ENCODE measurements at places on chromosomes 7 and 10. TPM values are rescaled to one million over a fixed set of nuclear protein-coding genes. Genes with fewer than 3 reads are reported as not detected.

The GPC2 gene
- total RNA-seq = 49.6 TPM

The ASB13 gene
- total RNA-seq = 12.7 TPM

The FOXI2 gene
- total RNA-seq = not detected

The OR2A7 gene
- total RNA-seq = 0.69 TPM

The OPN1SW gene
- not detected for total RNA-seq

The PGAM2 gene
- total RNA-seq = 16.4 TPM

The CCDC126 gene
- total RNA-seq = 47.7 TPM

The CCDC136 gene
- 57.2 TPM for total RNA-seq

The KIAA1549 gene
- total RNA-seq = 30.4 TPM

The HABP2 gene
- total RNA-seq = 0.23 TPM

The AHCYL2 gene
- 36.0 TPM for total RNA-seq

The APBB1IP gene
- 3.7 TPM for total RNA-seq

The PLAC9 gene
- total RNA-seq = 1.4 TPM

The ABCB4 gene
- 2.3 TPM for total RNA-seq

The ADAM12 gene
- 8.8 TPM for total RNA-seq

The AOAH gene
- 5.3 TPM for total RNA-seq

The PARD3 gene
- total RNA-seq = 76.4 TPM

The NUTM2A gene
- total RNA-seq = 2.3 TPM

The TMEM130 gene
- 22.6 TPM for total RNA-seq

The WDR86 gene
- 21.2 TPM for total RNA-seq

The WEE2 gene
- total RNA-seq = 0.23 TPM

The GCK gene
- total RNA-seq = 13.8 TPM

The RINT1 gene
- total RNA-seq = 20.5 TPM

The IFIT3 gene
- total RNA-seq = 8.5 TPM

The WDFY4 gene
- 1.6 TPM for total RNA-seq

The SH2D4B gene
- 0.23 TPM for total RNA-seq

The HOXA11 gene
- total RNA-seq = not detected

The SEMA3E gene
- total RNA-seq = 12.2 TPM

The ECHDC3 gene
- 1.6 TPM for total RNA-seq

The SLC18A3 gene
- total RNA-seq = 2.8 TPM

The CDK14 gene
- 137 TPM for total RNA-seq

The VAX1 gene
- 4.6 TPM for total RNA-seq

The NKX1-2 gene
- total RNA-seq = 1.8 TPM

The C10orf95 gene
- total RNA-seq = 0.69 TPM

The CALCR gene
- 5.1 TPM for total RNA-seq

The CFAP69 gene
- 9.2 TPM for total RNA-seq

Data from diencephalon (tissue), 1 donor.